Cardiac fibroblast (primary cell): ENCODE measurements at places on chromosomes 12 and 14.

GRCh38 chr12:129771238-129771637 is 132.6 kb downstream of the TMEM132D start:
- DNase-seq: no peak

DNA sequence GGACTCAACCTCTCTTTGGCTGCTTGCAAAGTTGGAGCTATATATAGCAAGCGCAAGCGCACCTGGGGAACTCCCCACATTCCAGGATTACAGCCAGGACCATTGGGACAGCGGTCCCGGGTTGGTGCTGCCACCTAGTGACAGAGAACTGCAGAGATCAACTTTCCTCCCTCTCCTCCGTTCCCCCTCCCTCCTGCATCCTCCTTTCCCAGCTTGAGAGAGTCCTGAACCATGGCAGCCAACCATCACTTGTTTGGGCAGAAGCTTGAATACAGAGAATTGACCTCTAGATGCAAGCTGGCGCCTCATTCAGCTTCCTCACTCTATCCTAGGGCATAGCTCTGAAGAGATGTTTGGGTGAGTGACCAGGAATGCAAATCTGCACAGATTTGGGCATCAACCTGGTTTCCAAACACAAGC is 17.4 kb upstream of the FLVCR2 start:
- peak; percentile 83 for DNase-seq

- peak; percentile 6 for DNase-seq
These were observed 795 bp upstream of the ACOT2 start for GRCh38 chr14:73567951-73568885.

DNA sequence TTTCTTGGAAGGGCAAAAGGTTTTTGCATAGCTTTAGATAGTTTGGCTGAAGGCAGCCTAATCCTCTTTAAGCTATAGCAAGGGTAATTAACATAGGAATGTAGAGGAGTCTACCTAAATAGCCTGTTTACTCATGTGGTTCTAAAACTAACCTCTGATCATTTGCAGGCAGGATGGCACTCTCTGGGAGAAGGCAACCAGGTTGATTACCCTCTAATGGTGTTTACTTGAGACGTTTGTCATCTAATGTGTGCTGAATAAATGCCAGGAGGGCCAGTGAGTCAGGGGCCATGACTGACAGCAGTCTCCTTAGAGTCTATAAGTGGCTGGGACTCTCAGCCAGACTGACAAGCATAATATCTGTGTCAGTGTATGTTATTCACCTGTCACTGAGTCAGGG is 286.4 kb downstream of the PCNX1 start:
- no peak for DNase-seq

DNA sequence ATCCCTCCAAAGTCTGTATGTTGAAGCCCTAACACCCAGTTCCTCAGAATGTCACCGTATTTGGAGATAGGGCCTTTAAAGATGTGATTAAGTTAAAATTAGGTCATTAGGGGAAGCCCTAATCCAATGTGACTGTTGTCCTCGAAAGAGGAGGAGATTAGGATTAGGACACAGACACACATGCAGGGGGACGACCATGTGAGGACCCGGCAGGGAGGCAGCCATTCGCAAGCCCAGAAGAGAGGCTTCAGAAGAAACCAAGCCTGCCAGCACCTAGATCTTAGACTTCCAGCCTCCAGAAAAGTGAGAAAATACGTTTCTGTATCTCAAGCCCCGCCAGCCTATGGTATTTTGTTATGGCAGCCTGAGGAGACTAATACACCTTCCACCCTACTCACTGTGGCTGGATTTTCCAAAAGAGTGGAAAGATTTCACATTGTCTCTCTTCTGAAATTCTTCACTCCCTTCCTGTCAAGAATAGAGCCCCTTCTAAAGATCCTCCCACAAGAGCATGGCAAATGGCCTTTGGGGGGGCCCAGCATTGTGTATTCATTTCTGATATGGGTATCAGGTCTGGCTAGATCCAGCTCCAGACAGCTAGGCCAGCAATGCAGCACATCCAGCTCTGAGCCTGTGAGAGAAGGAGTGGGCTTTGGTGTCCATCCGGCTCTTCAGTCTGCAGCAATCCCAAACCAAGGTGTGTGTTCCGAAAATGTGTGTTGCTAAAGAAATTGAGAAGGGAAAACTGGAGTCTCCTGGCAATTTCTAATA is 15.4 kb upstream of the UBC start:
- no peak for DNase-seq

- DNase-seq: no peak
These were observed 3.2 kb upstream of the SOCS2 start for GRCh38 chr12:93569301-93569655.

DNA sequence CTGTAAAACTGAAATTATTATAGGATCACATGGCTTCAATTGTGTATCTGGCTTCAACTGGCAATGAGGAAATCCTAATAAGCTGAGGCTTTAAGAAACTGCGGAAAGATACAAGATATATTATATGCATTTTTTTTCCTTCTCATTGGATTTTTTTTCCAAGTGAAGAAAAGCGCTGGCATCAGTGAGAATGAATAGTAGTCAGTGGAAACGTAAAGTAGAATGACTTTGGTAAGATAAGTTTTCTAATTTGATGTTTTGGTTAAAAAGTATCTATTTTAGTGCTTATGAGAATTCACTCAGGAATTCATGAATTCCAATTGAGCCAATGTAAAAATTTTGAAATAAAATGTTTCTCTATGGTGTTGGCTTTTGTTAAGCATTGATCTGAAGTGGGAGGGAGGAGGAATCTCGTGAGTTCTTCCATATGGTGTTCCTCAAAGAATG is 173.5 kb upstream of the FRMD6 start:
- peak; percentile 21 for DNase-seq

DNA sequence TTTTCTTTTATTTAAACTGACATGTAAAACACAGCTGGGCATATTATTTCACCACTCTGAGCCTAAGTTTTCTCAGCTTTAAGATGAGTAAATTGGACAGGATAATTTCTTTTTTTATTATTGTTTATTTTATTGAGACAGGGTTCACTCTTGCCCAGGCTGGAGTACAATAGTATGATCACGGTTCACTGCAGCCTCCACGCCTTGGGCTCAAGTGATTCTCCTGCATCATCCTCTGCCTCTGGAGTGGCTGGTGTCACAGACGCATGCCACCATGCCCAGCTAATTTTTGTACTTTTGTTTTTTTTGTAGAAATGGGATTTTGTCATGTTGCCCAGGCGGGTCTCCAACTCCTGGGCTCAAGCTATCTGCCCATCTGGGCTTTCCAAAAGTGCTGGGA is 12.7 kb downstream of the BMAL2 start:
- DNase-seq: no peak

DNA sequence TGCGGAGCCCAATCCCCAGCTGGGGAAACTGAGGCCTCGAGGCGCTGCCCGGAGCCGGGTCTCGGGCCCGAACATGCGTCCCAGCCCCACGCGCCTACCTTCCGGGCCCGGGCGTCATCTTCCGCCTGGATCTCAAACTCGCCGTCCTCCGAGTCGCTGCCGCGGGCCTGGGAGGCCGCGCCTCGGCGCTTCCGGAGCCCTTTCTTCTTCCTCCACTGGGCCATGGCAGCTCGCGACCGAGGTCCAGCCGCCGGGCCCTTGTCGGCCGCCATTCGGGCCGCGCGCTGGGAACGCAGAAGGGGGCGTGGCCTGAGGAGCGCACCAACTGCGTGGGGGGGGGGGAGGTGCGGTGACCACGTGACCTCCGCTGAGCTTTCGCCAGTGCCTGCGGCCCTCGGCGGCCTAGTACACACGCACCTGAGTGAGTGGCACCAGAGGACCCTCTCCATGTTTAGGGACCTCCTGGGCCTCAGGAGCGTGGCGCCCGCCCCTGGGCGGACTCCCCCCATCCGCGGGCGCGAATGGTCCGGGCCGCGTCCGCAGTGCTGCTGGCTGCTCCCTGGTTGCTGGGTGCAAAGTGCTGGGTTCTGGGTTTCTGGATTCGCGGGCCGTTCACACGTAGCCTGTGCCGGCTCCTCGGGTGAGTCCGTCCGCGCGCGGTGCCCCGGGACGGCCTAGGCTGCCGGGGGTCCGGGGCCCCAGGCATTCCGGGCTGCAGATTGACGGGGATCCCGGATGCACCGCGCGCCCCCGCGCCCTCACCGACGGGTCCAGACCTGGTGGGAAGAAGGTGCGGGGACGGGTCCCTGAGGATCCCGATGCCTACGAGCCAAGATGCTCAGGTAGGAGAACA is at the start of the genes DDX54 and RITA1:
Gene DDX54 (minus strand): TSS at position 299 of the 853 bp plus-strand sequence. CDS start 27 bp downstream, at position 272.
Gene RITA1 (plus strand): TSS at position 542 of the 853 bp plus-strand sequence. CDS start 1,026 bp downstream, outside the sequence.
- peak; percentile 80 for DNase-seq

- DNase-seq: peak; percentile 93
These were observed 254.3 kb downstream of the MSRB3 start for GRCh38 chr12:65532764-65533163.

GRCh38 chr12:28830491-28830890 is 318.6 kb upstream of the FAR2 start:
- no peak for DNase-seq

- DNase-seq: peak; percentile 2
These were observed 1044.3 kb downstream of the FLRT2 start for GRCh38 chr14:86574051-86574777.

DNA sequence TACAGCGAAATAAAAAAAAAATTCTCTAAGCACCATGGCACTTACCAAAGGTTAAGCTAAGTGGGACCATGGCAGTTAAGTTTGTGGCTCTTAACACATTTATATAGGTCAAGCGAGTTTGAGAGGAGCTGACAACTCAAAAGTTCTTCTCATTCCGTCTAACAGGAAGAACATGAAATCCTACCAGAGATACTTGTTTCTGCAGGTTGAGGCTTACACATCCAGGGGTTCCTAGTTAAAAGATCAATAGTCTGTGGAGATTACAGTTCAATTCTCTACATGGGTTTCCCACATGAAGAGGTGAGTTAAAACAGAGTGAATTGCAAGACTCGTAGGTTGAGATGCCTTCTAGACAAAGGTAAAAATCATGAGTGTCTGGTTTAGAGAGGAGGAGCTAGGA is 142.6 kb downstream of the EMP1 start:
- no peak for DNase-seq

DNA sequence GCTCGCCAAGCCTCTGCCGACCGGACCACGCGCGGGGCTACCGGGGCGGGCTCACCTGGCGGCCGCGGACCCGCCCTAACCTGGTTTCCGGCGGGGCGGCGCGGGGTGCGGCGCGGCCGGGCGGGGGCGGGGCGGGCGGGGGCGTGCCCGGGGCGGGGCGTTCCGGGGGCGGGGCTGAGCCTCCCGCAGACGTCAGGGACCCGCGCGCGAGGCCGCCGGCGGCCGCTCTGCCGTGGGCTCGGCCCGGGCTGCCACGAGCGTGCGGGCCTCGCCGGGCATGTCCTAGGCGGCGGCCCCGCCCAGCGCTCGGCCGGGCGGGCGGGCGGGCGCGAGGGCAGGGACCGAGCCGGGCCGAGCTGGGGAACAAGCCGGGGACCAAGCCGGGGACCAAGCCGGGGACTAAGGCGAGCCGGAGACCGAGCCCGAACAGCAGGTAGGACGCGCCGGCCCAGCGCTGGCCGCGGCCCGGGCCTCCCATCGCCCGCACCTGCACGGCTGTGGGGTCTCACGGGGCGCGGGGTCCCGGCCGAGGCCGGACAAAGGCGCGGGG is at the start of gene CEP170B:
Gene CEP170B (plus strand): TSS at position 188 of the 550 bp plus-strand sequence. CDS start 3,183 bp downstream, outside the sequence.
- peak; percentile 51 for DNase-seq

DNA sequence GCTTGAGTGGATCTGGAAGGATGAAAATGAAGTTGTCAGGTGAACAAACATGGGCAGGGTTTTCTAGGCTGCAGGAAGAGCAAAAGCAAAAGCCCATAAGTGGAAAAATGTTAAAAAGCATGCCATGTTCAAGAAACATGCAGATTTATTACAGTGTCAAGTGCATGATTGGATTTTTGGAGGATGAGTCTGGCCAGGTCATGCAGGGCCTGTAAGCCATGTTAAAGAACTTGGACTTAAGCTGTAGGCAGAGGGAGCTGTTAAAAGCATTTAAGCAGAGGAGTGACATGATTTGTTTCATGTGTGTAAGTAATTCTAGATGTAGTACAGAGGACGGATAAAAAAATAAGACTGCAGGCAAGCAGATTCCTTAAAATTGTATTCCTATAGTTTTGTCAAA is 16.3 kb upstream of the SINHCAF start:
- DNase-seq: no peak

GRCh38 chr12:130482448-130482847 is 144.8 kb downstream of the PIWIL1 start:
- DNase-seq: no peak

DNA sequence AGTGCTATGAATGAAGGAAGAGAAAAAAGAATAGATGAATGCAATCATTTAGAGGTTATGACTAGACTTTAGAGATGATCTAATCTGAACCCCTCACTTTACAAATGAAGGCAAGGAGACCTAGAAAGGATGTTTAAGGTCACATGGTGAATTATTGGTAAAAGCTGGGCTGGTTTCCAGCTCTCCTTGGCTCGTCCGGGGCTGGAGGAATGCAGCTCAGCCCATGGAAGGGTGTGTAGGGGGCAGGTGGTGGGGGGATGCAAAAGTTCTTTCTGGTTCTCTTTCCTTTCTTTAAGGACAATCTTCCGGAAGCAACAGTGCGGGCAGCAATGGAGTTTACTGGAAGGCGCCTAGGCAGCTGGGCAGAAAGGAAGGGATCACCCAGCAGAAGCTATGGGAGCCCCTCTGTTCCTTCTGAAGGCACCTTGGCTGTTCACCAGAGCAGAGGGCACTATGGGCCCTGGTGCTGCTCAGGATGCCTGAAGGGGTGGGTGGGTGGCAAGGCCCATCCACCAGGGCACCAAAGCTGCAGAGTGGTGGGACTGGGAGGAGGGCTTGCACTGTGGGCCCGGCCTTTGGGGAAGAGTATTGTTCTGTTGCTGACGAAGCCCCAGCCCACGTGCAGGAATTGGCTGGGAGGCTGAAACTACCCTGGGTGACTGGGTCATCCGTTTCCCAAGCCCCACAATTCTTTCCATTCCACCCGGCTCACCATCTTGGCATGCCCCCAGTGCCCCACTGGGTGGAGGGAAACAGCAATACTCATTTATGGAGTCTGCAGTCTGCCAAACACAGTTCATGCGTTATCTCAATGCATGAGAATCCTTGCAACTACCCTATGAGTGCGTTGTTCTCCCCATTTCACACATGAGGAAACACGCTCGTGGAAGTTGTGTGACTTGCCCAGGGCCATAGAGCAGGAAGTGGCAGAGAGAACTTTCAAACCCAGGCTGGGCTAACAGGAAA is 78.2 kb downstream of the IRF2BPL start:
- DNase-seq: peak; percentile 76

- no peak for DNase-seq
These were observed 82.6 kb downstream of the ERC1 start for GRCh38 chr12:1073652-1074051.

DNA sequence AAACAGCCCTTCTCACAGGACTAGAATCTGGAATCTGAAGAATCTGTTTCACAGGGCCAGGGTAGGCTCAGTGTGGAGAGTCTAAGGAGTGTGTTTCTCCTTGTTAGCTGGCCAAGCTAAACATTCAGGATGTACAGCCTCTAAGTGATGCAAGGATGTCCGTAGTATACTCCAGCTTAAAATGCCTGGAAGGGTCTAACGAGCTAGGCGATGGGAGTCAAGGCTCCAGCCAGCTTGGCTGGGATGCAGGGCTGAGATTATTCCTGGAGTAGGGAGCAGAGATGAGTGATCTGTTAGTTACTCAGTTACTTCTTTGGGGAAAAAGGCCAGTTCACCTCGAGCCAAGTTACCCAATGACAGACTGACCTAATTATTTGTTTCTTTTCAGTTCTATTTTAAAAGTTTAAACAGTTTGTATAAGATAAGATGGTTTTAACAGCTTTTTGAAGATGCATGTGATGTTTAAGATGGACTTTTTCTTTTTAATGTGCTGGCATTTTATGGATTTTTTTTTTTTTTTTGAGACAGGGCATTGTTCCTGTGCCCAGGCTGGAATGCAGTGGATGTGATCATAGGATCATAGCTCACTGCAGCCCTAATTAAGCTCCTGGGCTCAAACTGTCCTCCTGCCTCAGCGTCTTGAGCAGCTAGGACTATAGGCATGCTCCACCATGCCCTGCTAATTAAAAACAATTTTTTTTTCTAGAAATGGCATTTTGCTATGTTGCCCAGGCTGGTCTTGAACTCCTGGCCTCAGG is 41.1 kb downstream of the SYNE2 start:
- peak; percentile 91 for DNase-seq
